ENCODE measurements at places on chromosomes 2 and 18.

- DNase-seq, result no peak
These were observed 46.1 kb upstream of the PTH2R start for GRCh38 chr2:208360259-208361076.

- DNase-seq, result no peak
These were observed 275.5 kb downstream of the CDH19 start for GRCh38 chr18:66328296-66328878.

- DNase-seq, result peak; percentile 94
These were observed 34.6 kb downstream of the ADCY3 start for GRCh38 chr2:24885221-24886125.

DNA sequence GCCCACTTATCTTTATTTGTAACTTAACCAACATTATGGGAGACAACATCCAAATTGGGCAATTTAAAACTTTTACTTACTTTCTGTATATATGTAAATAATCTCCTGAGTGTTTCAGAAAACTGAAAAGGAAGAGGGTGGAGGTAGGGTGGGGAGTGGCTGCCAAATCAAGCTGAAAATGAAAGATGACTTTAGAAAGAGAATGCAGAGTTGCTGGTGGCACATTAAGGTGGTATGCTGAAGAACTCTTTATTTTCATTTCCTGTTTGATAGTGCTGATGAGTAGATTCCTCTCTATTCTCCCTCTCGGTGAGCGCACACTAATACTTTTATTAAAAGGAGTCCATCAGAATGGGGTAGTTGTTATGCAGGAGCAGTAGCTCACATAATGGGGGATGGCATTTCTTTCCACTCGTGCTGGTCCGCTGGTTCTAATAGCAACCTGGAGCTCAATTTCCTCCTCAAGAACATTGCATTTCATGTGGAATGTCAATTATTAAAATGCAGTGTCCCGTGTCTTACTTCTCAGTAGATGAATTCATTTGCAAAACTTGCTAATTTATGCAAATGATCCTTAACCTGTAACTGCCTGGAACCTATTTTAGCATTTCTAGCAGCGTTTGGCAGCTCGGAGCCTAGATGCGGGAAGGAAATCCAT, 466.9 kb upstream of the HNRNPA3 start:
- no peak for DNase-seq

GRCh38 chr2:205701509-205701908, 19.2 kb downstream of the NRP2 start:
- no peak for DNase-seq

DNA sequence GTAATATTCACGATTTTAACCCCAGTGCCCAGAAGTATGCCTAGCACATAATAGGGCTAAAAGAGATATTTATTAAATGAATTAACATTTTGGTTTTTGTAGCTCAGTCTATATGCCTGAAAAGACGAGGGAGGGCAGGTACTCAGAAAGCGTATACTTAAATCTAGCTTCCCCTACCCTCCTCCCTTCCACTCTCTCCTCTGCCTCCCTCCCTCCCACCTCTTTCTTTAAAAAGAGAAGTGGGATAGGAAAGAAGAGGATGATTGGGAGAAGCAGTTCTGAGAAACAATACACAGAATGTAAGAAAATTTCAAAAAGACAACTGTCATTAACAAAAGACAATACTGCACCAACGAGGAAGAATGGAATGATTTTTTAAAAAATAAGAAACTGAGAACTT, 39.8 kb downstream of the CHMP3 start:
- no peak for DNase-seq

DNA sequence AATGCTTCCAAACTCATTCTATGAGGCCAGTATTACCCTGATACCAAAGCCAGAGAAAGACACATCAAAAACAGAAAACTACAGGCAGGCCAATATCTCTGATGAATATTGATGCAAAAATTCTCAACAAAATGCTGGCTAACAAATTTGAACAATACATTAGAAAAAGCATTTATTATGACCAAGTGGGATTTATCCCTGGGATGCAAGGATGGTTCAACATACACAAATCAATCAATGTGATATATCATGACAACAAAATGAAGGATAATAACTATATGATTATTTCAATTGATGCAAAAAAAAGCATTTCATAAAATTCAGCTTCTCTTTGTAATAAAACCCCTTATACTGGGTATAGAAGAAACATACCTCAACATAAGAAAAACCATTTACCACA, 550.9 kb downstream of the ADCYAP1 start:
- DNase-seq, result no peak

GRCh38 chr18:80238651-80239260, 8.6 kb downstream of the PARD6G start:
- no peak for DNase-seq

DNA sequence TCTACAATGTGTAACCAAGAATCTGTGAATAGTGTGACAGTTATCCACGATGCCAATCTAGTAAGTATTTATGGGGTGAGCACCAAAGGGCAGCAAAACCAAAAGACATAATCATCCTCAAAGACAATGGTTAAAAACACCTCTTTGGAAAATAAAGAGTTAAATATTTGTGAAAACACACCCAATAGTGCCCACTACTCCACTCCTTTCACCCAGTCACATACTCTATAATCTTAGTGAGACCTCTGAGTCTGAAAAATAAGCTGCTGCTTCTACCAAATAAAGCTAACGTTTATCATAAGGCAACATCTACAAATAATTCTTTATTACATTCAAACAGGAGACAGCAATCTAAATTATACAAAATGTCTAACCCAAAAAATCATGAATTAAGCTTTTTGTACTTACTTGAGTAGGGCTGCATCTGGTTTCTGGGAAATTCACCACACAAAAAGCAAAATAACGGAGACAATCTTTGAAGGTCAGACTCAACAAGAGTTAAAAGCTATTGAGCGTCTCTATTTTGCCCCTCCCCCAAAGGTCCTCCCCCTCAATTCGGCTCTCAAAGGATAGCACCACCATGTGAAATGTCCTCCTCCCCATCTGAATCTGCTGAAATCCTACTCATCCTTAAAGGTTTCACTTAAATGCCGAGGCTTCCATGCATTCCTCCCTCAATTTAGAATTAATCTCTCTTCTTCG, 2.0 kb downstream of the RAPH1 start:
- no peak for DNase-seq

GRCh38 chr18:61690418-61691138, 202.2 kb downstream of the RNF152 start:
- DNase-seq, result no peak

GRCh38 chr2:239175181-239175580, 225.6 kb downstream of the HDAC4 start:
- no peak for DNase-seq

All from NCI-H2171 treated with DMSO at 0.1 percent for 48 hours (cell line).